ENCODE measurements at places on chromosomes 16 and 17.

DNA sequence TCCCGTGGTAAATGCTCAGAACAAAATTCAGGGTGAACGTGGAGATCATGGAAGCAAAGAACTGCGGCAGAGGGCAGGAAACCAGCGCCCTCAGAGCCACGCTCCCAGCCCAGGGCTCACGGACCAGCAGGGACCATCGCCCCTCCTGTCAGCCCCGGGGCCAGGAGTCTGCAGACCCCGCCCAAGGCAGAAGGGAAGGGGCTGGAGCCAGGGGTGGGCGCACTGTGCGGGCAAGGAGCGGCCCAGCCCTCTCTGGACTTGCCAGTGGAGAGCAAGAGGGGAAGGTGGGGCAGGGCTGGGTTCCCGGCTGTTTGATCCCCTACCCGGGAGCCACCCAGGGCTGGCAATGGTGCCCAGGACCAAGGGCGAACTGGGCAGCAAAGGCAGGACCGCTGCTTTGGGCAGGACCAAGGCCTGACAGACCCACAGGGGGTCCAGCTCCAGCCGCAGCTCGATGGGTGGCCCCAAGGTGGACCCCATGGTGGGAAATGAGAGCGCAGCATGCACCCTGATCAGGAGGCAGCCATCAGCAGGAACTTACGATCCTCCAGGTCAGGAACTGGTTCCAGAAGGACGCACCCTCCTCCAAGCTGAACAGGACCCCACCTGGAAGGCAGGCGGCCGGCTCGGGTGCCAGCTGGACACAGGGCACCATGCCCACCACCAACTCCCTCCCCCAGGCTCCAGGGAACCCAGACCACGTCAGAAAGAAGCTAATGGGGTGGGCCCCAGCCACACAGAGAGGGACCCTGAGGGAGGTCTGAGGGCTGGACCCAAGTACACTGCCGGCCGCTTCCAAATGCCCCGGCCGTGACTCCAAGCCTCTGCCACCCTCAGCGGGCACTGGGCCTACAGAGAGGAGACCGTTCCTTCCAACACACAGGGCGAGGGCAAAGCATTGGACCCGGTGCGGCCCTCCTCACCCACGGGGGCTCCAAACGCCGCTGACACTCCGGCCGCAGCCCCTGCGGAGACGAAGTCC lies 11.1 kb upstream of the CCDC154 start:
- no peak for DNase-seq

GRCh38 chr17:67390646-67391361 lies 13.7 kb downstream of the PITPNC1 start:
- no peak for DNase-seq

GRCh38 chr17:82793974-82794630 lies 42.2 kb downstream of the TBCD start:
- no peak for DNase-seq

DNA sequence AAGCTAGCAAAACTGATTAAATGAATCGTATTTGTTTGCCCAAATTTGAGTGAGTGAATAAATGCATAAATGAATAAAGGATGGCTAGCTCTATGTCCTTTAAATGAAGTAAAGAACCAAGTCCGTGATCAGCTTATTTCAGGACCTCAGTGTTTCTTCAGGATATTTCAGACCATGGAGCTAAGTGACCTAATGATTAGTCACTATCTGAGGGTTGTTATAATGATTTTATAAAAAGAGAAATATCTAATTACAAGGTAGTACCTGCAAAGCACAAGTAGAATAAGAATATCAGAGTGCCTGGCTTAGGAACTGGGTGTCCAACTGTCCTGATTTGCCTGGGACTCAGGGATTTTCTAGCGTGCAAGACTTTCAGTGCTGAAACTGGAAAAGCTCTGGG lies 12.5 kb downstream of the KCNJ2 start:
- no peak for DNase-seq

DNA sequence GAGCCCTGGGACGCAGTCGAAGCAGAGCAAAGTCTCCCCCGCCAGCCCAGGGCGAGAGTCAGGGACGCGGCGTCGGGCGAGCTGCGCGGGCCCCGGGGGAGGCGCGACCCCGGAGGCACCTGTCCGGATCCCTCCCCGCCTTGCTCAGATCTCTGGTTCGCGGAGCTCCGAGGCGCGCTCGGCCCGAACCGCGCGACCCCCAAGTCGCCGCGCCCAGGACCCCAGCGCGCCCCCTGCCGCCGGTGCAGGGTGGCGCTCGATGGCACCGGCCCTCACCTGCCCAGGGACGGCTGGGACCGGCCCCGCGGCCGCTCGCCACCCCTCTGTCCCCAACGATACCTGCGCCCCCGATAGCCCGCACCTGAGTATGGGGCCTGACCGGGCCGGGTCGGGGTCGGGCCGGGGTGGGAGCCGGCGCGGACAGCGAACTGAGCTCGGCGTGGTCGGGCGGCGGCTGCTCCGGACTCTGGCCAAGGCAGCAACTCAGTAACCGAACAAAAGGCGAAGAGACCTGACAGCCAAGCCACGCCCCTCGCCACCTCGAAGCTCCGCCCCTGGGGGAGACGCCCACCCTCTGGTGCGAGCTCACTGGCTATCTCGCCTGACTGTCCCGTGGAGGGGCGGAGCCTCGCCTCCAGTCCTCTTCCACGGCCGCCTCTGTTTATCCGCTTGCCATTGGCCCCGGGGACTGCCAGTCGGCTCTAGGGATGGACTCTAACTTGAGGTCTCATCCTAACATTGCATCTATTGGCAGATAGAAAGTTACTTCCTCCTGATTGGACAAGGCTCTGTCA lies at the start of gene JUP:
TSS of gene JUP (minus strand) at position 485 of the 794 bp plus-strand sequence. CDS start 14,857 bp downstream, outside the sequence.
- peak; percentile 100 for DNase-seq

GRCh38 chr17:57289613-57290012 lies 33.3 kb downstream of the MSI2 start:
- DNase-seq, result no peak

- no peak for DNase-seq
Observed at GRCh38 chr16:22381392-22381791, 7.0 kb upstream of the CDR2 start.

DNA sequence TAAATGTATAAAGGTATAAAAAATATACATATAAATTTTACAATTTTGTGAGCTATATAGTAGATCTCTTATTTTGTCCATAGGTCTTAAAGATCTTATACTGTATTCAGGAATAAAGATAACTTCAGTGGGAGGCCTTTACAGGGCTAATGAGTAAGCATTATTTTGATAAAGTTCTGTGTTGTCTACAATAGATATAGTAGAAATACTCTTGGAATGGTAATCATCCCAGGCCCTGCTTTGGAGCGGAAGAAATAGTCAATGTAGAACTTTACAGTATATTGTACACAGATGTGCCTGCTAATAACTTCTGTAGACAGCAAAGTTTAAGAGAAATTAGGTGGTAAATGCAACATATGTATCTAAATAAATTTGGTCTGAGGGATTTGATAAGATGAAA lies 42.6 kb downstream of the TENT4B start:
- no peak for DNase-seq

- no peak for DNase-seq
Observed at GRCh38 chr17:47719411-47720152, 13.5 kb upstream of the TBX21 start.

DNA sequence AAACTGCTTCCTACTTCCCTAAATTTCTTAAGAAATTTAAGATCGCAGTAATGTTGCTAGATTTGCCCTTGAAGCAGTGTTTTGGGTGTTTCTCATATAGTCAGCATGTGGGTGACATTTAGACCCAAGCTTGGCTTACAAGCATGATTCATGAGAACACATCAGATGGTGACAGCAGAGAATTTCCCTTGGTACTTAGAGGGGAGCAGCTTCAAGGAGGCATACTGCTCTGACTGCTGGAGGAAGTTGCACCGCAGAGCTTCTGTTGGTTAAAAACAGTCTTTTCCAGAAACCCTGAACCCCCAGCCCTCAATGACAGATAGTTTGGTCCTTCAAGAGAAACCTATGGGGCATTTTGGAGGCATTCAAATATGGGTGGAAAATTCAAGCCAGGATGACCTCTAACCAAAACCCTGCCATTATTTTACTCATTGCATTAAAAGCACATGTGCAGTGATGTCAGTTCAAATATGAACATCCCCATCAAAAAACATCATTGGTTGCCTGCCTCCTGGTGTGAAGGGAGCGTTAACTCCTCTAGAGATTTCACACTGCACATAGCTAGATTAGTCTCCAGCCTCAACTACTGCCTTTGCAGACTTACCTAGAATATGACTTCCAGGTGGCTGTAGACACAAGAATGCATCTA lies 201.5 kb upstream of the CACNG5 start:
- no peak for DNase-seq

DNA sequence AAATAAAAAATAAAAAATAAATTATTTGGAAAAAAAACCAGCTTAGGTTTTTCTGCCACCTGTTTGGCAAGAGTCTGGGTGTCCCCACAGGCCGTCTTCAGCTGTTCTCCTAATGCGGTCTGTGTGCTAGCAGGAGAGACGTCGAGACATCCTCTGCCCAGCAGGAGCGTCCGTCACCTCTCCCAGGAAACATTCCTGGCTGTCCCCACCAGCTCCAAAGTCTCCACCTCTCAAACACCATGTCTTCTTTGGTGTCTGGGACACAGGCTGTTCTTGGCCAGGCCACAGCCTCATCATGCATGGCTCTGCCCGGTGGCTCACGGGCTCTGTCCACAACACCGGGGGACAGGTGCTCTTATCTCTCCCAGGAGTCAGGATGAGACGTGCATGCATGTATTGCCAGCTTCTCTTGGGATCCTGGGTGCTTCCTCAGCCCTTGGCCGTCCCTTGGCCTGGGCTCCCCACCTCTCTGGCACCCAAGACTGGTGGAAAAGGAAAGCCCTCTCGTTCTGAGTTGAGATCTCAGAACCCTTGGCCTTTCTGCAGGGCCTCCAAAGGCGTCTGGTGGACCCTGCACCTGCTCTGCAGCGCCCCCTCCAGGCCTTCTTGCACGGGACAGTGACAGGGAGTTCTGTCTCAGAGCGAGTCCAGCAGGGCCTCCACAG lies 84.9 kb upstream of the CBX4 start:
- no peak for DNase-seq

DNA sequence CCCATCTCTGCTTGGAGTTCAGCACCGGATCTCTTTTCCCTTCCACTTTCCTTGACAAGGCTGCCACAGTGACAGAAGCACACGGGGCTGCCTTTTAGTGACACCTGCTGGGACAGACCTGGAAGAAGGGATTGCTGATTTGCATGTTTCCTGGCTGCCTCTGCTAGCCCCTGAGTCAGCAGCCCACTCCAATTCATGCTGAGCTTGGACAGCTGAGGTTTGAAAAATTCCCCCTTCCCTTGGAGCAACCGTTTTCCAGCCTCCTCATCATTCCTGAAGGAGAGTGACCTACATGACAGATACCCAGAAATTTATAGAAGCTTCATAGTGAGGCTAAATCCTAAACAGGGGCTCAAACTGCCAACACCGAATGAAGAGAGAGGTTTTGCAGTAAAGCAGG lies 18.8 kb upstream of the RBL2 start:
- no peak for DNase-seq

- no peak for DNase-seq
Observed at GRCh38 chr16:3017794-3018506, at the start of gene CLDN6. CLDN6 (minus strand) TSS chr16:3018183; CDS start chr16:3016021, 2,162 bp downstream.

DNA sequence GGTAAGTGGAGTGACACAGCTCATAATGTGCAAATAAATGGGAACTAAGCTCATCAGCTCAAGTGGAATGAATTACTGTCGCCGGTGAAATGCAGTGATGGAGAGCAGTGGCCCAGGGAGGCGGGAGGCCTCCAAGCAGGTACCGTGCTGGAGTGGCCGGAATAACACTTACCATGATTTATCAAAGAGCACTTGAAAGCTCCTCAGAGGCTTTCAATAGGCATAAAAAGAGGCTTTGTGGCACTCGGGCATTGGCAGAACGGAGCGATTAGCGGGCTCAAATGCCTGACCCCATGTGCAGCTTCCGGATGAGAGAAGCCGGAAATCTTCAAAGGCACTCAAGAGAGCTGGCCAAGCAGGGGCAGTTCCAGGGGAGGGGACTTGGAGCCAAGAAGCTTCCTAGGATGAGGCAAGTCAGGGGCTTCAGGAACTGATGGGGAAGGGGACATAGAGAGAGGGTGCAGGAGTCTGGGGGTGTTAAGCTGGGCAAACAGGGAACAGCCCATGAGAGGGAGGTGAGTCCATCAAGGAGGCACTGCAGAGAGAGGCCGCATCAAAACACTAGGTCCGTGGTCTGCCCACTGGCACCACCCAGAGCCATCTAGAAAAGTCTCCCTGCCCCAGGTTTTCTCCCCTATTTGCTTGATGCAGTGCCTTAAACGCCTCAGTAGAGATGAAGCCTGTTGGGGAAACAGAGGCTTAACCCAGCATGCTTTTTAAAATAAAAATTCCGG lies 144.0 kb upstream of the IRX6 start:
- no peak for DNase-seq

DNA sequence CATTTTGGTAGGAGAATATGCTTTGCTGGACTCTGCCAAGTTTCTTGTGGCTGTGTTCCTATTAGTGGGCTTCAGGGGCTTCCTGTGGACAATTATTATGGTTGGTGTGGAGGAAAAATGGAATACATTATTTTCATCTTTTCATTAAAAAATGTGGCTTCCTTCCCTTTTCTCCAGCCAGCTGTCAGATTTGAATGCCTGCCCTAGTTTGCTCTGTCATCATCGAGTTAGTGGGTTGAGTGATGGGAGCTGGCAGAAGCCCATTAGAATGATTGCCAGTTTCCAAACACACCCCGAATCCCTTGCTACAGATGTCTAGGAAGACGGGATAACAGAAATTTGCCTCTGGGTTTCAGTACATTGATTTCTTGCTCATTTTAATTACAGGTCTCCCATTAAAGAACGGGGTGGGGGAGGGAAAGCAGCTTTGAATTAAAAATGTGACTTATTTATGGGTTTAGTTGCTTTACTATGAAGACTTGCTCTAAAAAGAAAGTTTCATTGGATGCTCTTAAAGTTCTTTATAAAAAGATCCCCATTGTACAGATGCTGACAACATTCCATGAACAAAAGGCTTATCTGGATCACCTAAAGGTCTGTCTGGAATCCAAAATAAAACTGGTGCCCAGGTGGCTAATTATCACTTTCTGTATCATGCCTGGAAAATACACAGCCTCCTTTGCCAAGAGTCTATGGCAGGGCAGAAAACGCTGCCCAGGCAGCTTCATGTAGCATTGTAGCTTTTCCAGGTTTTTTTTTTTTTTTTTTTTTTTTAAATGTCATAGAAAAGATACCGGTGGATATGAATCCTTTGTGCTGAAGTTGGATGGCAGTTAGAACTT lies 103.6 kb downstream of the PRKCA start:
- DNase-seq, result no peak

Measured in cerebellar nuclear complex (tissue), 1 donor.